ENCODE measurements at places on chromosomes 3 and 15. TPM values are rescaled to one million over a fixed set of nuclear protein-coding genes. Genes with fewer than 3 reads are reported as not detected.

The BNIP2 gene
- total RNA-seq = 106 TPM

The OR5K2 gene
- not detected for total RNA-seq

The RASL12 gene
- not detected for total RNA-seq

The EPHB1 gene
- 0.08 TPM for total RNA-seq

The ATP13A5 gene
- not detected for total RNA-seq

The GOLGA8S gene
- total RNA-seq = not detected

The FGF12 gene
- total RNA-seq = 0.31 TPM

The ITIH3 gene
- not detected for total RNA-seq

The KLHL24 gene
- total RNA-seq = 11.9 TPM

The PARP15 gene
- total RNA-seq = 0.04 TPM

The EXD1 gene
- total RNA-seq = not detected

The TTC23 gene
- total RNA-seq = 16.5 TPM

The PRR23C gene
- total RNA-seq = not detected

The ZBED2 gene
- 124 TPM for total RNA-seq

The ECE2 gene
- not detected for total RNA-seq

The LTK gene
- not detected for total RNA-seq

The ATP10A gene
- total RNA-seq = not detected

The TMC3 gene
- not detected for total RNA-seq

The TGM4 gene
- 0.08 TPM for total RNA-seq

The CEP152 gene
- total RNA-seq = 5.0 TPM

The ARNT2 gene
- 0.11 TPM for total RNA-seq

The CMSS1 gene
- 20.0 TPM for total RNA-seq

The MPI gene
- total RNA-seq = 41.4 TPM

The SLC24A5 gene
- not detected for total RNA-seq

The HES1 gene
- total RNA-seq = 45.3 TPM

The TASOR gene
- 28.3 TPM for total RNA-seq

All from hair follicular keratinocyte (primary cell).